DMS79 treated with DMSO at 0.1 percent for 48 hours (cell line): ENCODE measurements at places on chromosomes 12 and 14.

DNA sequence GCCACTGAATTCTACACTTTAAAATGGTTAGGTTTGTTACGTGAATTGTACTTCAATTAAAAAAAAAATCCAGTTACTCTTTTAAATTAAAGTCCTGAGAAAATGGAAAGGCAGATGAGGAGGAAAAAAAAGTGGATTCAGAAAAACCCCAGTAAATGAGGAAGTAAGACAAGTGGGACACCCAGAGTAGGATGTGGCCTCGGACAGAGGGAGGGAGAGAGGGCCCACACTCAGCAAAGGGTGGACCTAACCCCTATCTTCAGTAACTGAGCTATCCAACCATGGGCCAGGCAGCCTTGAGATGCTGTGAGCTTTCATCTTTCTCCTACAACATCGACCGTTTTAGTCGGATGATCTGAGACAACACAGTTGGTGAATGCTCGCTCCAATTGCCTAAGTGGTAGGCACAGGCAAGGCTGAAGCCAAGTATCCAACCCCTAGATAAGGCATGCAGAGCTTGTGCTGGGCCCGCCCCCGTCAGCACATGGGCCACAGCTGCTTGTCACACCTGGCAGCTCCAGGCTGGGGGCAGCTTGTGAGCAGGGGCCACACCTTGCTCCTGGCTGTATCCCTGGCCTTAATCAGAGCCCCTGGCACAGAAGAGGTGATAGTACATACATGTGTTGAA, 142.1 kb downstream of the TTC7B start:
- DNase-seq, result no peak

DNA sequence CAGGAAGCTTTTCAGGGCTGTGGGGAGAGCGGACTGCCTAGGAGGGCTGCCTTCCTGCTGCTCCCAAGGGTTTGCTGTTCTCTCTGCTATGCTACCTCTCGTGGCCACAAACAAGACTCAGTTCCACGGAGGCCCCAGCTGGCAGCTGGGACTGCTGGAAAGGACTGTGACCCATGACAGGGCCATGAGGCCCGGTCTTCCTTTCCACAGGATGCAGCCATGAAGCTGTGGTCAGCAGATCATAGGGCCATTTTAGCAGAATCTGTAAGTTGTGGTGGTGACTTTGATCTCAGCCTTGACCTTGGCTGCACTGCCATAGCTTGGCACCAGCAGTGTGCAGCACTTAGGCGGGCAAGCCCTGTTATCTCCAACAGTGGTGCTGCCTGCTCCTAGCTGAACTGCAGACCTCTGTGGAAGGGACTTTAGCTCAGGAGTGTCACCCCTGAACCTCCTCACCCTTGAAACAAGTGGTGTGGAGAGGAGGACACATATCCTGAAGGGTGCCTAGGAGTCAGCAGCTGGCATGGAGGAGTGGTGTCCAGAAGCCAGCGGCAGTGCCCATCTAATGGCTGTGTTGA, 12.3 kb downstream of the KRT80 start:
- DNase-seq, result no peak

DNA sequence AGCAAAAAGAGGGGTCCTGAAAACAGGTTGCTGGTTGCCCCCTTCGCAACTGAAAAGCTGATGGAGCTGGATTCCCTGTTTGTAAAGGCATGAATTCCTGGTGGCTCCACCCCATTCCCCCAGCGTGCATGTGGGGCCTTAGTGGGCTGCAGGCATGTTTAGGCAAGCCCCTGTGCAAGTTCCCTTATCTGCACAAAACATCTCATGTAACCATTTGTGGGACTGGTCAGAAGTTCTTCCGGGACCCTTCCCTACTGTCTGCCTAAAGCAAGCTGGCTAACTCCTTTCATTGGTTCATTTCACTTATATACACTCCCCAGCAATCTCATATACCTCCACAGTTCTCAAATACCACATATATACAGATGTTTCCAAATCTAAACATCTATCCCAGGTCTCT, 24.0 kb upstream of the HIGD1C start:
- no peak for DNase-seq

DNA sequence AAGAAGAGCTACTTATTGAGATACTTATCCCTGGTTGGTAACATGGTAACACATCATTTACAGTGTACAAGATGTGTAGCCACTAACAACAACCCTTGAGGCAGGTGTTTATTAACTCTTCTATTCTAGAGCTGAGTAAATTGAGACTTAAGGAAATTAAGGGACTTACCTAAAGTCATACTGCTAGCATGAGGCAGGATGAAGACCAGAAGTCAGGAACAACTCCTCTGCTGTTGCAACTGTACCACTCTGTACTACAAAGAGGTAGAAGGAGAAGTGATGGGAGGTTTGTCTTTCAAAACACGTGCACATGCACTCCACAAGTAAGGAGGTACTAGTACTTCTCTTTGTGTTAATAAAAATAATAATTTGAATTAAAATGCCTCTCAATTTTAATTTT, 79.9 kb downstream of the LLPH start:
- no peak for DNase-seq

DNA sequence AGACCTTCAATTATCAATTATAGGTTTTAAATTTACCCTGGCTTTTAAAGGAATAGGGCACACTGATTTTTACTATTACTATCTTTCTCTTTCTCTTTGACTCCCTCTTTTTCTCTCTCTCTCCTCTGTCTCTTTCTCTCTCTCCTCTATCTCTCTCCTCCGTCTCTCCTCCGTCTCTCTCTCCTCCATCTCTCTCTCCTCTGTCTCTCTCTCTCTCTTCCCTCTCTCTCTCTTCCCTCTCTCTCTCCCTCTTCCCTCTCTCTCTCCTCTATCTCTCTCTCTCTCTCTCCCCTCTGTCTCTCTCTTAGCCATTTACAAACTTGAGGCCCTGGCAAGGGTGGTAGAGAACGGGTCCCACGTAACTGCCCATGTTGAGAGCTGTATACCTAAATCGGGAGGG, 62.3 kb downstream of the LRIG3 start:
- no peak for DNase-seq

DNA sequence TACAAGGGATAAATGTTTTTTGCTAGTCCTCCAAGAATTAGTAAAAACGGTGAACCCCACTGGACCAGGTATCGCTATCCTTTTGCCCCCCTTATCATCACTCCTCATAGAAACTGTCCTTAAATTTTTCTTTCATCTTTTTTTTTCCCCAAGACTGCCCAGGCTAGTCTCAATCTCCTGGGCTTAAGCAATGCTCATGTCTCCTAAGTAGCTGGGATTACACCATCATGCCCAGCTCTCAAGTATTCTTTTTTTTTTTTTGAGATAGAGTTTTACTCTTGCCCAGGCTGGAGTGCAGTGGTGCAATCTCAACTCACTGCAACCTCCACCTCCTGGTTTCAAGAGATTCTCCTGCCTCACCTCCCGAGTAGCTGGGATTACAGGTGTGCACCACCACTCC, 9.7 kb downstream of the IRF2BPL start:
- no peak for DNase-seq

GRCh38 chr12:54385251-54385914, 850 bp upstream of the ZNF385A start:
- DNase-seq, result no peak

DNA sequence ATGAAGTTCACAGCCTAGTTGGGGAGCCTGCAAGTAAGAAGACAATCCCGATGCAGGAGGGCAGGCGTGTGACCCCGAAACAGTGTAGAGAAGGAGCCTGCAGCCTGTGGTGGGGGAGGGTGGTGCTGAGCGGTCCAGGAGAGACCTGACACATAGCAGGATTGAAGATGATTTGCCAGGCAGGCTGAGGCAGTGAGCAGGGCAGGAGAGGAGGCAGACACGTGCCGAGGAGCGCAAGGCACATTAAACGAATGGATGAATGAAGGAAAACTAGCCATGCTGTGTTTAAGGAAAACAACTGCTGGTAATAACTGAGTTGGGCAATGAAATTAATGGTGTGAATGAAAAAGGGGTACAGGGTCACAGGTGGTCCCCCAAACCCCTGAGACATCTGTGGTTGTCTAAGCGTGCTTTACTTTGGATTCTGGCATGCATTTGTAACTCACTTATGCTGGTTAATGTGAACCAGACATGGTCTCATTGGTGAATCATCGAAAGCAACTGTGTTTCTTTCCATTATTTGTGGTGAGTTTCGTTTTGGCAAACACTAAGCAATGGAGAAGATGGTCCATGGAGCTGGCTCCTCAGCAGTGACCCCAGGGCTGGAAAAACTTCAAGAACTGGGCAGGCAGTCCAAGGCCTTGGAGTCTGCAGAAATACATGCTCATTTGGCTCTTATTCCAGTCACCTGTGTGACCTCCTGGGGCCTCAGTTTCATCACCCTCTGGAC, 96.9 kb upstream of the EVL start:
- no peak for DNase-seq

- DNase-seq, result peak; percentile 63
Observed at GRCh38 chr12:79691511-79692248, 916 bp upstream of the PAWR start.

- no peak for DNase-seq
Observed at GRCh38 chr12:132460571-132460970, 29.4 kb upstream of the FBRSL1 start.

GRCh38 chr12:22569253-22569652, 24.9 kb upstream of the C2CD5 start:
- no peak for DNase-seq

DNA sequence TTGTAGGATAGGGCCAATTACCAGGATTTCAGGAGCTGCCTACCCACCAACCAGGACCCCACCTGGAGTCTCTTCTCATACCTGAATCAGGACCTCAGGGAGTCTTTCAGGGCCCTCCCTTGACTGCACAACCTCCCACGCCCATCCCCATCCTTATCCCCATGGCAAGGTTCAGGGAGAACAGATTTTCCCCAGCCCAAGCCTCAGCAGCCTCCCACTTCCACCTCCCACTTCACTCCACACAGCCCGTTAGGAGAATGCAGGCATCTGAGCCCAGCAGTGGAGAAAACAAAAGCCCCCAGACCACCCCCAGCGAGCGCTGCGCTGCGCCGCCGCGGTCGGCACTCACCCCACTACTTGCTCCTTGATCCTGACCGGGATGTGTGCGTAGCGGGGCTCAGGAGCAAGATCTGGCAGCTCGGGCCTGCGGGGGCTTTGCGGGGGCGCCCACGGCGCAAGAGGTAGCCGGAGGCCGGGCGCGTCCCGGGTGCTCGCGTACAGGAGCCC, 1.4 kb downstream of the B4GALNT1 start:
- DNase-seq, result no peak

DNA sequence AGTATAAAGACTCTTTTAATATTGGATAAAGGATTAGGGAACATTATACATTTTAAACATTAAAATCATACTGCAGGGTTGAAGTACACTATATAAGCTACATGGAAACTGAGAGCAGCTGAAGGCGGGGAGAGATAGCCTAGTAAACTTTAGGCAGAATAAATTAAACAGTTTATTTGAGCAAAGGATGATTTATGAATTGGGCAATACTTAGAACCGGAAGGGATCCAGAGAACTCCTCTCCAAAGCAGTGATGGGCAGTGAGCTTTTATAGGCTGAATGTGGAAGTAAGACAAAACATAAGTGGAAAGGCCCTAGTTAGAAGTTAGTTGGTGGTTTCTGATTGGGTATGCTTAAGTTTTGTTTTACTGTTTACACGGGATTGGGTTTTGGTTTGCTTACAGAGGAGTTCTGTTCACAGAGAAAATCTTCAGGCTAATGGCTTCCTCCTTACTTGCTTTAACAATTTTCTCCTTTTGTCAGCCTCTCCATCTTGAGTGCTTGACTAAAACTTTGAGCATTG, 18.9 kb downstream of the LEMD3 start:
- DNase-seq, result no peak

DNA sequence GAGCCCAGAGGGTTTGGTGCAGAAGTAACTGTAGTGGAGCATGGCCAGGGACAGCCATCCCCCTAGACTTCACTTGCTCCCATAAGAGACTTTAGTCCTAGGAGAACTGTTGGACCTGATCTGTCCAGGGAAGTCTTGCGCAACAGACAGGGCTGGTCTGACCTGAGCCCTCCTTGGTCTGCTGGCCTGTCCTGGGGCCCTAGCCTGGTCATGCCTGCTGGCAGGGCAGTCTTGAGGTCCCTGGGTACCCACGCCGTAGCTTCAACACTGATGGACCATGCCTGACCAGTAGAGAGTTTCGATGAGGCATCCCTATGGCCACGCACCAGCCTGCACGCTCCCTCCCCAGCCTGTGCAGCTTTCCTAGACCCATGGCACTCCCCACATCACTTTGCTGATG, 305.7 kb downstream of the GPHN start:
- no peak for DNase-seq

DNA sequence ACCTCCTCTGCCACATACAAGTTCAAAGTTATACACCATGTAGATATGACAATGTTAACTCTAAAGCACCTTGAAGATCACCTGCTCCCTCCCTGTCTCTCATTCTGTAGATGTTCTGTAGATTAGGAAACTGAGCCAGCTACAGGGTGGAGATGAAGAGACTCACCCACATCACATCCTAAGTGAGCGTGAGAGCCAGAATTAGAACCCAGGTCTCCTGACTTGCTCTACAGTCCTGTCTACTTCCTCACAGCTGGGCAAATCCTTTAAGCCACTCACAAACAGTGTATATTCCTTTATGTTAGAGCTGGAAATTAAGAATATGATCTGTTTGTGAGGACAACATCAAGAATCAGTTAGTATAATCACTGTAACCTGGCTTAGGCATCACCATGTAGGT, 1.8 kb downstream of the APPL2 start:
- no peak for DNase-seq

GRCh38 chr12:85653731-85654455, 182.3 kb downstream of the RASSF9 start:
- DNase-seq, result no peak

DNA sequence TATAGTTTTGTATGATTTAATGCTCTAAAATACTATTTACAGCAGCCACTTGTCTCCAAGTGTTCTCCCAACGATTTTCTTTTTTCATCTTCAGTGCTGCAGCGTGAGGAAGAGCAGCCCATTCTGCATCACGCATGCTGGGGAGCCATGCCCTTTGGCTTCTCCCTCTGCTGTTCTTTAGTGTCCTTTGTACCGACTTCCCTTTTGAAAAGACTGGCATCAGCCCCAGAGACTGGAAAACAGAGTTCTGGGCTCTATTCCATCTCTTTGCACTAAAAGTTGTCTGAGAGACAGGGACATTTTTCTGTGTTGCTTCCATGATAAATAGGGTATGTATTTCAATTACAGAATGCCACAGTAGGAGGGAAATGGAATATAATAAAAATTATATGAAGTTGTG, 105.1 kb downstream of the RERG start:
- DNase-seq, result no peak

GRCh38 chr12:24197532-24197931, 248.1 kb upstream of the SOX5 start:
- no peak for DNase-seq

GRCh38 chr14:20632831-20633691, 8.4 kb downstream of the OR6S1 start:
- no peak for DNase-seq
